Bone marrow (tissue), 2 donors: ENCODE measurements at places on chromosomes 11 and 22.

GRCh38 chr11:34583818-34584217 is 37.1 kb upstream of the EHF start:
- no peak for DNase-seq

DNA sequence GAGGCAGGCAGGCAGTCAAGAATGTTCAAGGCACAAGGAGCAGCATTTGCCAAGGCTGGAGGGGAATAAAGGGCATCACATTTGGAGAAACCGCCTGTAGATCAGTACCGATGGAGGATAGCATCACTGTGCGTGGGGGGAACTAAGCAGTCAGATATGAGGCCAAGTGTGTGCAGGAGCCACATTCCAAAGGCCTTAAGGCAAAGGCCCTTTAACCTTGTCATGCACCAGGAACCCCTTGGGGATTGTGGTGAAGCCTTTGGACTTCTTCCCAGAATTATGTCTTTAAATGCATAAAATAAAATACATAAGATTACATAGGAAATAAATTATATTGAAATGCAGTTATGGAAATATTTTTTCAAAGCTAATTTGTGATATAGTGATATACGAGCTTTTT is 532.1 kb downstream of the BUD13 start:
- DNase-seq = no peak

DNA sequence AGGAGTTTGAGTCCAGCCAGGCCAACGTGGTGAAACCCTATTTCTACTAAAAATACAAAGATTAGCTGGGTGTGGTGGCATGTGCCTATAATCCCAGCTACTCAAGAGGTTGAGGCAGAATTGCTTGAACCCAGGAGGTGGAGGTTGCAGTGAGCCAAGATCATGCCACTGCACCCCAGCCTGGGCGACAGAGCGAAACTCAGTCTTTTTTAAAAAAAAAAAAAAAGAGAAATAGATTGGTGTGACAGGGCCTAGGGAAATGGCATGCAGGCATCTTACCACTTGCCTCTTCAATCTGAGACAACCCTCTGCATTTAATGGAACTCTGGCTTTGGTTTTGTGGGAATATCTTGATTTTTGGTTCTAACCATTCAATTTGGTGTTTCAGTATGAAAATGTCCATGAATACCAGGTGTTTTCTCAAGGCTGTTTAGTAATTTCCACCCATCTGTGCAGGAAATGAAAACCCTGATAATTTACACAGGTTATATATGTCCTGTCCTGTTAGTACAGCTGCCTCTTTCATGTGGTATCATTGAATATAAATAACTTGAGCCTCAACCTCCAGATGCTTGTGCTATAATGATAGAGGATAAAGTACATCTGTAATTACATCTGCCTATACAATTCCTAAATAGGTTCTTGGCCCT is 8.4 kb downstream of the XBP1 start:
- DNase-seq = no peak

GRCh38 chr11:111463276-111463675 is 48.9 kb downstream of the BTG4 start:
- DNase-seq = no peak

- DNase-seq = no peak
These were observed 598.0 kb downstream of the BRD1 start for GRCh38 chr22:49229483-49230193.

GRCh38 chr22:37148742-37149665 is 712 bp downstream of the IL2RB start:
- DNase-seq = no peak

- DNase-seq = no peak
These were observed 588.2 kb downstream of the BRD1 start for GRCh38 chr22:49239264-49240015.

DNA sequence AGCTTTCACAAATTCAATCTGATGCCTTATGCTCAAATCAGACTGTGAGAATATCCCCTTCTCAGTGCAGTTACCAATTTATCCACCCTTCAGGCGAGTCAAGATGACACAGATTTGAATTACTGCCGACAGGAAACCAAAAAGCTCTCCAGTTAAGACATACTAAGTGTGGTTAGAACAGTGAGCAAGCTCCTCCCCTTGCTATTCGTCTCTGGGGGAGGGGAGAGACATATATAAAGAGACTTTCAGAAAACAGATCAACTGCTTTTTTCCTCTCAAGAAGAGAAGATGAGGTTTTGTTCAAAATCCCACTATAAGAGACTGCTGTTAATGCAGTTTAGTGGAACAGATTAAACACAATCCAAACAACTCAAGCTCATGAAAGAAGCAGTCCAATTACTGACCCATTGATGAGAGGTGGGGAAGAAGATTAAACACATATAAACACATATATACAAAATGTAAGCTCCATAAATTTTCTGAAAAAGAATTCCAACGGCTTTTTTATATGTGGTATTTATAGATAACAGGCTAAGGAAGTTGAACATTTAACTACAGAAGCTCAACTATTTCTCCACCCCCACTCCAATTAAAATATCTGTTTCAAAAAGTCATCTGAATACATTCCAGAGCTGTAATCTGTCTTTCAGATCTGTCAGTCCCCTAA is 102.7 kb downstream of the MRTFA start:
- no peak for DNase-seq

DNA sequence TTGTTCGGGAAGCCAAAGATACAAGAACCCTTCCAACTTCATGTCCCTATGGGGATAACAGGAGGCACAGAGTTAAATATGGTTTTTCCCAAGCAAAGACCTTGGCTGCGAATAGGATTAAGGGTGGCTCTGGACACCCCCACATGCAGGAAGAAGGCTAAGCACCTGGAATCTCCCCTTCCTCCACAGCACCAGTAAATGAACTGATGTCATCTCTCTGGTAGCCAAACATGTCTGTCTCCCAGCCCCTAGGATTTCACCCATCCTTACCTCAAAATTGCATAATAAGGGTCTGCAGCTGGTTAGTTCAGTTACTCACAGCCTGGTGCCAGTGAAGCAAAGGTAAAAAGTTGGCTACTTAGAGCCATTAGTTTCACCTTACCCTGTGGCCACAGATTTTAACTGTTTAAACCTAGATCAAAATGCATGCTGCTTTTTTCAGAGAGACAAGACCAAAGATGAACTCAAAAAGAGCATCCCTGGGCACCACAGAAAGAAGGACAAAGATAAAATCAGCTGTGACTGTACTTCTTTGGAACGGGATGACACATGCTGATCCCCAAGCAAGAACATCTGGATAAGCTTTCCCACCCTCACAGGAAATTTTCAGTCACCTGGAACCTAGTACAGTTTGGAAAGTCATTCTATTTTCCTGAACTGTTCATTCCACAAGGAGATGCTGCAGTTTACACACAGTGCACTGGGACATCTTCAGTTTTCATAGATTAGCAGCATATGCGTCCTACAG is 77.2 kb upstream of the AKIP1 start:
- no peak for DNase-seq

- no peak for DNase-seq
These were observed 2.7 kb downstream of the MDK start for GRCh38 chr11:46383974-46384701.

DNA sequence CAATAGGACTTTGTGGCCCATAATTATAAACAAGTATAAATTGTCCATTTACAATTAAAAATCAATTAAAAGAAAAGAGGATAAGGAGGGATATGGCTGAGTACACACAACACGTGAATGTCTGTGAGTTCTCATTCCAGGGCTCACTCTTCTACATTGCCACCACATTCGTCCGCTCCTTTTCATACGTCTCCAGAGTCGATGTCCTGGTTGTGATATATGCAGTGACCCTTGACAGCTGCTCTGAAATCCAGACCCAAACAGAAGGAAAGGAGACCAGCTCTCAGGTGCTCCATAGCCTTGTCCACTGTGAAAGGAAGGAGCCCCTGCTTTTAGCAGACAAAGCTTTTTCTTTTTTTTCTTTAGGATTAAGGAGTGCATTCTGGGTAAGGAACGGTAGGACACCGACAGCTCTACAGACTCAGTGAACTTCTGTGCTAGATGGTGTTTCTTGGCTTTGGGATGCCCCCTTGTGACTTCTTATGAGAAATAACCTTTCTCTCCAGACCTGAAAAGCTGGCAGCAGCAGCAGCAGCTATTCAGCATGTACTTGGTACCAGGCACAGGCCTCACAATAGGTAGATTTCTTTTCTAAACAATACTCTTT is 19.7 kb upstream of the DNAJB13 start:
- DNase-seq = no peak

- no peak for DNase-seq
These were observed 8.2 kb upstream of the SCUBE2 start for GRCh38 chr11:9099617-9100016.

GRCh38 chr11:123410218-123410549 is 19.9 kb upstream of the GRAMD1B start:
- DNase-seq = no peak

GRCh38 chr22:46681010-46681409 is 57.0 kb downstream of the CERK start:
- DNase-seq = no peak

DNA sequence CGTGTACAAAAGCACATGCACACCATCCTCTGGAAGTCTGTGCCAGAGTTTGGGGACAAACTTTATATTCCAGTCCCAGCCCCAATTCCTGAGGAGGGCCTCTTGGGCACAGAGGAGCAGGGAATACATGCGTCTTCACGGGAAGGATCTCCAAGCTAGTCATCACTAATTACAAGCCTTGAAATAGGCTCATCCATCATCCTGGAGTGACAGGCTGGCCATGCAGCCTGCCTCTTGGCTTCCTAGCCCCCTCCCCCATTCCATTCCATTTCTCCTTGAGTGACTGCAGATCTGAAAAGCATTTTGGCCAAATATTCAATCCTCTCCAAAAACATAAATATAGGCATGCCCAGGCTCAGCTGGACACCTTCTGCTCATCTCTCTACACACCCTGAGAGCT is 24.8 kb downstream of the SERPING1 start:
- DNase-seq = no peak

DNA sequence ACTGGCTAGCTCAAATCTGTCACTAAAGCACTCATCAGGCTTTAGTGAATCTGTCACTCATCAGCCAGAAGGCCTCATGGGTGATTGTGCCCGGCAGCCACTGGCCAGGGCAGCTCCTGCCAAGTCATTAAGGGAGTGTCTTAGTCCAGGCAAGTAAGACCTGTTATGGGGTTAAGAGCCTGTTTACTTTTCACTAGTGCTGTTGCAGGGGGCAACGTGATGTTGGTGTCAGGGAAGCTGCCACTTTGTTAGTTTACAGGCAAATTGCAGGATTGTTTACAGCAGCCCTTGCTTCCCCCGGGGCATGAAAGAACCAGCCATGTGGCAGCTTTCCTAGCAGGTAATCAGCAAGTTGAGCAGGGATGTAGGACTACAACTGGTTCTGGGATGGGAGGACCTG is 155.6 kb upstream of the NCAM1 start:
- DNase-seq = no peak

- DNase-seq = no peak
These were observed 75.9 kb downstream of the JAM3 start for GRCh38 chr11:134144744-134145143.

GRCh38 chr22:50246242-50247175 is 1.7 kb upstream of the TUBGCP6 start:
- no peak for DNase-seq

DNA sequence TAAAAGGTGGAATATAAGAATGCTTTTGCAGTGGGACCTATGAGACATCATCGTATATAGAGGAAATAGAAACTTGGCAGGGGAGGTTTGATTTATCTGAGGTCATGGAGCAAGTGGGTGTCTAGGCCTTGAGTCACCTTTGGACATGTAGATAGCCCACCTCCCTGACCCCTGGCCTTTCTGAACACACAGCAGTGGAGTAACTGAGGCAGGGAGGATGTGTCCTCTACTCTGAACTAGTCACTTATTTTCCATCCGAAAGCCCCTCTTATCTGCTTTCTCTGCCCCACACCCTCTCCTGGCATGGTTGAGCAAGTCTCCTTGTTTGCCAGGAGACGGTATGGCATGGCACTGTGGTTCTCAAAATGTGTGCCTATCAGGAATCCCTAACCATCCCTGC is 7.9 kb downstream of the CD82 start:
- no peak for DNase-seq

DNA sequence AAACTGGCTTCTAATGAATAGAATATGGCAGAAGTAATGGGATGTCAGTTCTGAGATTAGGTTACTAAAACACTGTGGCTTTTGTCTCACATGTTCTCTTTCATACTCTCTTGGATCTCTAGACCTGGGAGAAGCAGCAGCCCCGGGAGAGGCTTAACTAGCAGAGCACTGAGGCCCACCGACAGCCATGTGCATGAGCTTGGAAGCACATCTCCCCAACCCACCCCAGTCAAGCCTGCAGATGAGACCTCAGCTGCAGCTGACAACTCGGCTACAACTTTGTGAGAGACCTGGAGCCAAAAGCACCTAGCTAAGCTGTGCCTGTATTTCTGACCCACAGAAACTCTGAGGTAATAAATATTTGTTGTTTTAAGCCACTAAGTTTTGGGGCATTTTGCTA is 100.8 kb downstream of the TRIM29 start:
- no peak for DNase-seq

DNA sequence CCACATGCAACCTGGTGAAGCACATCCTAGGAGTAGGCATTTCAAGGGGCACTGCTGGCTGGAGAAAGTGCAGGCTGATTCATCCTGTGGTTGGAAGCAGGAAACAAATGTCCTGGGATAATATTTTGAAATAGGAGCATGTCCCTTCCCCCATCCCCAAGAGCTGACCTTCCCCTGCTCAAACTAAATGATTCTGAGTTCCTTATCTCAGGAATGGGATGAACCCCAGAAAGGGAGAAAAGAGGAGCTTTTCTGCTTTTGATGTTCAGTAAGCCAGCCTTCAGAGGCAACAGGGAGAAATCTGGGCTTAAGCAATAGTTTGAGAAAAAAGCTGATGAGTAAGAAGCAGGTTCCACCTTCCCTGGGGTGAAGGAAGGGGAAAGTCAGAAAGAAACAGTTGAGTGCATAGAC is 19.5 kb upstream of the SPON1 start:
- no peak for DNase-seq

- DNase-seq = no peak
These were observed 6.3 kb downstream of the AMPD3 start for GRCh38 chr11:10461276-10461790.

GRCh38 chr11:83583757-83584366 is 297.7 kb upstream of the CCDC90B start:
- DNase-seq = no peak

GRCh38 chr11:22670830-22671229 is 4.4 kb downstream of the GAS2 start:
- peak; percentile 18 for DNase-seq

GRCh38 chr11:43681401-43681942 is 934 bp downstream of the HSD17B12 start:
- no peak for DNase-seq

GRCh38 chr11:27726981-27727380 is 26.7 kb upstream of the BDNF start:
- no peak for DNase-seq
